ENCODE measurements at places on chromosomes 4 and X. TPM values are rescaled to one million over a fixed set of nuclear protein-coding genes. Genes with fewer than 3 reads are reported as not detected.

DNA sequence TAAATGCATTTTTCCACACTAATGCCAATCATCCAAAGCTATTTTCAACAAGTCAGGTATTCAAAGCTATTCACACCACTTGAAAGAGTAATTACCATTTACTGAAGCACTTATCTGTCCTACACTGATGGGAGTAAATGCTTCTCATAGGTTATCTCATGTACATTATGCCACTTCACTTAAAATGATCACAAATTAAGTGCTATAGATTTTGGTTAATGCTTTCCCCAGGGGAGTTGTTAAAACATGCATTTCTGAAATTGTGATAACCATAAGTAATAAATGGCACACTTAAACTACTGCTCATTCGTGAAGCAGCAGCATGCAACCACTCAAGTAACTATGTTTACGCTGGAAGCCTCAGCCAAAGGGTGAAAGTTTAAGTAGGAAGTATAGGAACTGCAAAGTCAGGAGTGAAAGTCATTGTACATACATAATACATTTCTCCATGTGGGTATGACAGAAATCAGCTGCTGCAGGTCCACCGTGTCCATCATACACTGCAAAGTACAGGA is 6.6 kb downstream of the PPM1K start:
- H3K27ac ChIP-seq = no peak overlapping the region
- no peak for DNase-seq
- no peaks in the 10 kb centered on the region for H3K27me3 ChIP-seq
- no peak overlapping the region for H3K4me3 ChIP-seq

HSFX3 gene
- total RNA-seq = not detected

MORC4 gene
- 17.1 TPM for total RNA-seq

GRCh38 chrX:73877687-73878086 is 314.7 kb downstream of the CHIC1 start:
- H3K27ac ChIP-seq = no peak overlapping the region
- H3K27me3 ChIP-seq = no peaks in the 10 kb centered on the region
- H3K4me3 ChIP-seq = no peak overlapping the region
- no peak for DNase-seq
- no peaks in the 10 kb centered on the region for H3K36me3 ChIP-seq
- H3K4me1 ChIP-seq = no peaks in the 10 kb centered on the region

- no peaks in the 10 kb centered on the region for H3K4me1 ChIP-seq
- DNase-seq = no peak
Measured at GRCh38 chrX:76971393-76972376, 475.5 kb upstream of the FGF16 start.

DNA sequence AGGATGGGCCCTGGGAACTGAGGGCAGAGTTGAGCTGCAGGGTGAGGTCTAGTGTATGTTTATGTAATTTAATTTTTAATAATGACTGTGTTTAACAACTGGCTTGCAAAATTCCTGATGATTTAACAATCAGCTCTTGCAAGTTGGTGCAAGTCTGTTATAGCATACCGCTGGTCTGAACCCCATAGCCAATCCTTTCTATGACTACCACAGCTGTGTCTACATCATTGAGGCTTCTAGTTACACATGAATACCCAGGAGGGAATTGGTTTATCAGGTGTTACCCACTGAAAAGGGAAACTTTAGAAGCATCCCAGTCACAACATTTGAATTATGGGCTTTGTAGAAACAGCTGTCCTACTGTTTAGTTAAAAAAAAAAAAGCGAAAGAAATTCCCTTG is 38.3 kb downstream of the SUPT20HL1 start:
- H3K27ac ChIP-seq = no peak overlapping the region
- H3K4me1 ChIP-seq = no peaks in the 10 kb centered on the region
- H3K36me3 ChIP-seq = no peaks in the 10 kb centered on the region
- H3K4me3 ChIP-seq = no peak overlapping the region

- H3K27me3 ChIP-seq = no peaks in the 10 kb centered on the region
- no peak overlapping the region for H3K4me3 ChIP-seq
- no peaks in the 10 kb centered on the region for H3K4me1 ChIP-seq
- no peaks in the 10 kb centered on the region for H3K36me3 ChIP-seq
Measured at GRCh38 chr4:101086801-101087586, 260.3 kb downstream of the PPP3CA start.

DNA sequence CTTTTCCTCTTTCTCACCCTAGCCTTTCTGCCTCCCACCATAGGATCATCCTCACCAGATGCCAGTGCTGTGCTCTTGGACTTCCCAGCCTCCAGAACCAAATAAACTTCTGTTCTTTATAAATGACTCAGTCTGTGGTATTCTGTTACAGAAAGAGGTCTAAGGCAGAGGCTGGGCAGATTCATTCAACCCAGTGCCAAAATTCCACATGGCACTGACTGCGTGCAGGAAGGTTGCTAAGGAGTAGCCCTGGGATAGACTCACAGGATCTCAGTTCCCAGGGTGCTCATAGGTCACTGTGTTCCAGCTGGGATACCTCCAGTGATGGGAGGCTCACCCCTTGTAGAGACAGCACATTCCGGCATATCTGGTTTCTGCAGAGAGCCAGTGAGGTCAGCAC is 22.0 kb downstream of the SORCS2 start:
- H3K27me3 ChIP-seq = no peaks in the 10 kb centered on the region
- H3K4me1 ChIP-seq = no peaks in the 10 kb centered on the region
- H3K4me3 ChIP-seq = no peak overlapping the region
- no peak for DNase-seq
- no peaks in the 10 kb centered on the region for H3K36me3 ChIP-seq

DNA sequence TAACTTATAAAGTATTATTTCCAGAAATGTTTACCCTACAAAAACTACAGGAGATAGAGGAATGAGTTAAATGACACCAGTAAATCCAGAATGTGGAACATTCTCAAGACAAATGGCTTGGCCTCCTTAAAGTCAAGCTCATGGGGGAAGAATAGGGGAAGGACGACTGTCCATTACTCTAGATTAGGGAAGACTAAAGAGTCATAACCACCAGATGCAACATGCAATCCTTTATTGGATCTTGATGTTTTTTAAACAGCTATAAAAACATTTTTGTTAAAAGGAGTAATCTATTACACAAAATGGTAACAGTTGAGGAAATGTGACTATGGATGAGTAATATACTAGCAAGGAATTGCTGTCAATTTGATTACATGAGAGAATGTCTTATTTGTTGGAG is 11.1 kb downstream of the ACOT9 start:
- no peaks in the 10 kb centered on the region for H3K4me1 ChIP-seq
- H3K4me3 ChIP-seq = no peak overlapping the region
- no peak overlapping the region for H3K27ac ChIP-seq
- H3K36me3 ChIP-seq = no peaks in the 10 kb centered on the region

- no peaks in the 10 kb centered on the region for H3K36me3 ChIP-seq
Measured at GRCh38 chr4:68162196-68162595, 32.5 kb upstream of the TMPRSS11F start.

DNA sequence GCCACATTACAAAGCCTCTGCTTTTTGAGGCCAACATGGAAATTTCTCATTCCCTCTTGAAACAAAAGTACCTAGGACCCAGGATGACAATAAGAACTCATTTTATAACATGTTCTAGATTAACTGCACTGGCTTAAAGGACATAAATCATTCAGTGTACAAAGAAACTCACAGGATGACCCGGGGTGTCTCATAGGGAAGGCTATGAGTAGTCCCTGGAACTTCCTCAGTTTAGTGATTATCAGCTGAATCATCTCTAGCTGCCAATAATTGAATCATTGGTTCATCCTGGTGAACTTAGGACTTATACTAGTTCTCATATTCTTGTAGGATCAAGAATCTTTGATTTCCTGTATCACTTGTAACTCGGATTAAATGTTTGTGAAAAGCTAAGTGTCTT is 95.8 kb upstream of the WDR1 start:
- DNase-seq = no peak
- no peaks in the 10 kb centered on the region for H3K4me1 ChIP-seq
- H3K36me3 ChIP-seq = no peaks in the 10 kb centered on the region
- no peak overlapping the region for H3K27ac ChIP-seq
- H3K27me3 ChIP-seq = peaks cover 2% of the 10 kb centered on the region

GRCh38 chr4:128322986-128323385 is 35.4 kb upstream of the PGRMC2 start:
- H3K27me3 ChIP-seq = no peaks in the 10 kb centered on the region
- H3K4me1 ChIP-seq = no peaks in the 10 kb centered on the region
- no peak for DNase-seq
- H3K36me3 ChIP-seq = no peaks in the 10 kb centered on the region

ZNF157 gene
- not detected for total RNA-seq

FAM114A1 gene
- 20.0 TPM for total RNA-seq

GRCh38 chr4:40314951-40315350 is 20.2 kb upstream of the CHRNA9 start:
- DNase-seq = no peak
- no peaks in the 10 kb centered on the region for H3K27me3 ChIP-seq
- peaks cover 9% of the 10 kb centered on the region for H3K4me1 ChIP-seq
- no peak overlapping the region for H3K4me3 ChIP-seq
